ENCODE measurements at places on chromosomes 3 and 15. TPM values are rescaled to one million over a fixed set of nuclear protein-coding genes. Genes with fewer than 3 reads are reported as not detected.

DNA sequence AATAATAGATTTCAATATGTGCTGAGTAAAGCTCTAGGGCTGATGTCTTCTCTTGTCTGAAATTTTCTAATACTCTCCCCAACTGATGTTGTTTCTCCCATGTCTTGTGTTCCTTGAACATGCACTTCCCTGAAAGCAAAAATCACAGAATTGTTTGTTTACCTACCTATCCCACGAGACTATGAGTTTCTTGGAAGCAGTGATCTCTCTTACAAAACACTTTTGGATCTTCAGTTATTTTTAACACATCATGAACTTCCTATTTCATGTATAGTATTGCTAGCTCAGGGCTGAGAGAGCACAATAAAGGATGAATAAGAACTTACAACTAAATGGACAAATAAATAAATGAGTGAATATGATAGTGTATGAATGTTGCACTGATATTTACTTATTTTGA lies 365.0 kb downstream of the ROBO2 start:
- peak; percentile 15 for DNase-seq

DNA sequence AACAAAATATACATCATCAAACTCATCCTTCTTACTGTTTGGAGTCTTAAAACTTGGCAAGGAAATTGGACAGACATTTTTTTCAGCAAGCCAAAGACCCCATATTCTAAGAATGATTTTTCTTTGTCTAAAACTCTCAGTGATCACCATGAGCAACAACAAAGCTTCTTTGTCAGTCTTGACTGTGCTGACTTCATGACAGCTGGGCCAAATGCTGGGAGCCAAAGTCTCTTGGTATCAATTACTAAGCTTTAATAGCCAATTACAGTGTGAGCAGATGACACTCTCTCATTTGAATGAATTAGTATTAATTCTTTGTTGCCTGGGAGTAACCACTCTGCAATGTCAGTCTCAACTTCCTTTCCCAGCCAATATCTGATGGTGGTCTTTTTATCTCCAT lies 48.1 kb upstream of the GK5 start:
- DNase-seq: peak; percentile 18

- no peak for DNase-seq
Observed at GRCh38 chr3:7658294-7658693, 797.4 kb downstream of the GRM7 start.

GRCh38 chr3:141051443-141052200 lies 475 bp downstream of the SPSB4 start:
- DNase-seq: peak; percentile 75

DNA sequence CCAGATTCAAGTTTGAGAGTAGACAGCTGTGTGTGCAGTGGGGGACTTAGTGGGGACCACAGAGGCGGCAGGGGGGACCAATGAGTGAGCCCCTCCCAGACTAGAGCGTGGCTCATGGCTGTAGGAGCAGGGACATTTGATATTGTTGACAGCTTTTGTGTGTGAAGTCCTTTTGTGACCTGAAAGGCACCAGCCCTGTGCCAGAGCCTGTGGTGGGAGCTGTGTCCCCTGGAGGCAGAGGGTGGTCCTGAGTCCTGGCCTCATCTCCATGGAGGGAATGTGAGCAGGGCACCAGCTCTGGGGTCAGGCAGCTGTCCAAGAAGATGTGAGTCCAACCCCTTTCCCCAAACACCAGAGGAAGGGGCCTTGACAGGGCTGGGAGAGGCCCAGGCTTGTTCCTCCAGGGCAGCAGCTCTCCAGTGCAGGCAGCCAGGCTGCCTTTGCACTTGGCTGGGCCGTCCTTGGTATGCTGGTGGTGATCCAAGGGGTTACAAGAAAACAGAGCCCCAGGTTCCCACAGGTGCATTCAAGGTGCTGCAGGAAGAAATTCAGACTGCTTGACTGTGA lies 10.1 kb upstream of the C3orf22 start:
- no peak for DNase-seq

The GXYLT2 gene
- polyA plus RNA-seq: 33.5 TPM

DNA sequence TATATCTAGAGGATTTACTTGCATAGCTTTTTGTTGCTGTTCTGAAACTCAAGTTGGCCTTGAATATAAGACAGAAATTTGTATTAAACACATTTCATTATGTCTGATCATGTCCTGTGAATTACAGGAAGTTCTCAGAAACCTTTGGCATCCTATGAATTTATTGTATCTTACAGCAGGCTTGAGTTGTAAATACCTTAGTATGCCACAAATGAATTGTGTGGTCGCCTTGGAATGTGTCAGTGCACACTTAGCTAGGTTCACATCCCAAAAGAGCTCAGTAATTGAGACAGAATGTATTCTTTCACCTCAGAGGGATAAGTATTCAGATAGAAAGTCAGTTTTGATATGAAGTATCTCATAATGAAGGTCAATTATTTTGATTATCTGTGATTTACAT lies 83.4 kb downstream of the NEK11 start:
- DNase-seq: no peak

GRCh38 chr3:146090521-146090920 lies 70.5 kb downstream of the PLOD2 start:
- peak; percentile 16 for DNase-seq

DNA sequence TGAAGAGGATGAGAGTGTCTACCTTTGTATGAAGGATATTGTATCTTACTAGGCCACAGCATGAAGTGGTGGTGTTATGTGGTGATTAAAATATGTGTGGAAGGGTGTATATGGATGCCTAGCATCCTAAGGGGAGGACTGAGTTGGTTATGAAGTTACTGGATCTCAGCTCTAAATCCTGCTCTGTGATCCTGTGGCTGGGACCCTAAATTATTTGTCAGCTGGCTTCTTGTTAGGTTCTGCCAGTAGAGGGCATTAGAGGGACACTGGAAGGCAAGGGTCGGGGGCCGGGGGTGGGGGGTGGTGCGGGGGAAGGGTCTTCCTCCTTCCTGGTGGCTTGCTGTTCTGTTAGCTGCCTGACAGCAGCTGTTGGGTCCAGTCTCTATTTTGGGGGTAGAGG lies 34.9 kb downstream of the MORF4L1 start:
- DNase-seq: no peak

- no peak for DNase-seq
Observed at GRCh38 chr3:59284926-59285325, 235.1 kb upstream of the CFAP20DC start.

DNA sequence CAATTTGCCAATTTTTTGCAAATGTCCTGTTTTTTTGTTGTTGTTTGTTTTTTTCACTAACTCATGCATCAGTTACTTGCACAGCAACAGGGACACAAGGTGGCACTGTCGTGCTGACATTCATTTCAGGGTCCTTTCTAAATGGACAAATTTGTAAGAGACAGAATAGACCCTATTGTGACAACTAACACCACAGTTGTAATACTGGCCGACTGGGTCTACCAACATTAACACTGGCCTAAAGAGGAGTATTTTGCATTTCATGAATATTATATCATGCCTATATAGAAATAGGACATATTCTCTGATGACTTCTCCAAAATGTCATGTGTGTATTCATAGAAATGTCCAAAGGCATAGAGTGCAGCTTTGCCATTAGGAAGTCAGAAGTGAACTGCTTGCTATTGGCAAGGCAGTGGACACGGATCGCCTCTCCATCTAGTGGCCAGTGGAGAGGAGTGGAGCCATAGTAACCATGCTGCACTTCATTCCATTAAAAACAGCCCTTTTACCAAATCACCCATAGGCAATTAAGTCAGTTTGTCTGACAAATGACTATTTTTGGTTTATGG lies 54.8 kb downstream of the ZBTB20 start:
- peak; percentile 76 for DNase-seq

The TNFSF10 gene
- 11.6 TPM for polyA plus RNA-seq

GRCh38 chr15:34019369-34019990 lies 19.5 kb downstream of the AVEN start:
- no peak for DNase-seq

GRCh38 chr3:129481766-129482332 lies 41.8 kb downstream of the IFT122 start:
- DNase-seq: no peak

DNA sequence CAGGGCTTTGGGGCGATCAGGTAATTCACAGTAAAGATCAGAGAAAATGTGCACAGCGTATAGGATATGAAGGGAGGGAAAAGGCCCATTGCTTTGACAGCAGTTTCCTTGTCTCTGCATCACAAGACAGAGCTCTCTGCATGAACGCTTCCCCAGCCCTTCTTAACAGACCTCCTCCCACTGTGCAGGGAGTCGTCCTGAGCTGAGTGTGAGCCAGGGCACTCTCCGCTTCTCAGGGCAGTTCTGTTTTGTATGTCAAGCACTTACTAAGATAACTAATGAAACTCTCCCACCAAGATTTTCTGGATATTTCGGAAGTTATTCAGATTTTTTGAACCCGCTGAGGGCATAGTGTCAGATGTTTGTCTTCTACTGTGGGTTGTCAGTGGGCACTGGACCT lies 105.8 kb upstream of the C15orf61 start:
- DNase-seq: no peak

Measured in muscle of back (tissue), 13 donors.